ENCODE measurements at places on chromosomes 5 and 9.

DNA sequence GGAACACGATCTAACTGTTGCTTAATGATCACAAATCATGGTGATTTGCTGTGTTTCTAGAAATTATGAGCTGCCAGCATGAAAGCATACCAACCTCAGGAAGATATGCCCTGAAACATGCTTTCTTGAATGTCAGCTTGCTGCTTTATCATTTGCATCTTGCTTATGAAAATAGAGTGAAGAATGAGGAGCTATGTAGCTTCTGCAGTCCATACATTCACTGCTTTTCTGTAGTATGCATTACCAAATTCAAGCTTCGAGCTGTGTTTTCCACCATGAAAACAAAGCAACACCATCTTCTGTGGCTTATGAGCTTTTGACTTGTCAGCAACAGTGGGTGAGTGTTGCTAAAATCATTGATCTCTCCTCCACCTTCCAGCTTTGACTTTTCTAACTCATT lies 16.5 kb downstream of the F2RL2 start:
- no peak for DNase-seq

DNA sequence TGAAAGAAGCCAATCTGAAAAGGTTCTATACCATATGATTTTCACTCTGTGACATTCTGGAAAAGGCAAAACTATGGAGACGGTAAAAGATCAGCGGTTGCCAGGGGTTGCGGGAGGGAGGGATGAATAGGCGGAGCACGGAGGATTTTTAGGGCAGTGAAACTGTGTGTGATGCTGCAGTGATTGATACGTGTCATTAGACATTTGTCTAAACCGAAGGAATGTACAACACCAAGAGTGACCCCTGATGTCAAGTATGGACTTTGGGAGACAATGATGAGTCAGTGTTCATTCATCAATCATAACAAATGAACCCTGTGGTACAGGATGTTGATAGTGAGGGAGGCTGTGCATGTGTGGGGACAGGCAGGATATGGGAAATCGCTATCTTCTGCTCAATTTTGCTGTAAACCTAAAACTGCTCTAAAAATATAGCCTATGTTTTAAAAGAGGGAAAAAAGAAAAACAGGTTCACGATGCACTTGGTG lies 34.4 kb downstream of the ERGIC1 start:
- no peak for DNase-seq

GRCh38 chr9:124758691-124759090 lies 12.4 kb downstream of the NR6A1 start:
- no peak for DNase-seq

GRCh38 chr9:70964861-70965260 lies 156.6 kb downstream of the TRPM3 start:
- DNase-seq = no peak

DNA sequence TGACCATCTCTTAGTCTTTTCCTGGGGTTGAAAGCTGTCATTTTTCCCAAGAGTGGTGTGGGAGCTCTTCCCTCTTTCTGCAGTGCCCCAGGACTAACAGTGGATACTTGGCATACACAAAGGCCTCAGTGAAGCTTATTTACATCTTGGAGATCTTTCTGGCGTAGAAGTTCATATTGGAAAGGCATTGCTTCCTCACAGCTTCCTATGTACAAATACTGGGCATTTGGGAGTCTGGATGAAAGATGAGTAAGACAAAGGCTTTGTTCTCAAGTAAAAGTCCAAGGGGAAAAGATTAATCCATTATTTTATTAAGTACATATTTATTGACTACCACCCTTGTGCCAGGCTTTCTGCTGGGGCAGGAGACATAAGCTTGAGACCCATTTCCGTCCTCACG lies 22.0 kb downstream of the MAP3K1 start:
- no peak for DNase-seq

DNA sequence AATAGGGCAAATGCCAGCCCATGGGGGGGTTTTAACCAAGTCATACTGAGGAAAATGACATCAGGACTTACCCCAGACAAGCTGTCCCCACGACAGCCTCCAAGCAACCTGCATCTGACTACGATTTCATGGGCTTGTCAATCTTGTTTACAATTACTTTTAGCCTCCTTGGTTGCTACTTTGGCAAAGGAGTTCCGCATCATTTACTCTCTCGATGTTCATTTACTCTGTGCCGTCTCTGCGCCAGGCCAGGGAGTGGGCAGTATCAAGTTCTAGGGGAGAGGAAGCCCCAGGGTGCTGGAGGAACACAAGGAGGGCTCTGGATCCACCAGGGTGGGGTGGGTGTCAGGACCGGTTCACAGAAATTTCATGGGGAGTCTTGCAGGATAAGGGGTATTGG lies 23.9 kb downstream of the PTPN3 start:
- no peak for DNase-seq

GRCh38 chr9:22237497-22238363 lies 208.9 kb upstream of the DMRTA1 start:
- DNase-seq = peak; percentile 13

DNA sequence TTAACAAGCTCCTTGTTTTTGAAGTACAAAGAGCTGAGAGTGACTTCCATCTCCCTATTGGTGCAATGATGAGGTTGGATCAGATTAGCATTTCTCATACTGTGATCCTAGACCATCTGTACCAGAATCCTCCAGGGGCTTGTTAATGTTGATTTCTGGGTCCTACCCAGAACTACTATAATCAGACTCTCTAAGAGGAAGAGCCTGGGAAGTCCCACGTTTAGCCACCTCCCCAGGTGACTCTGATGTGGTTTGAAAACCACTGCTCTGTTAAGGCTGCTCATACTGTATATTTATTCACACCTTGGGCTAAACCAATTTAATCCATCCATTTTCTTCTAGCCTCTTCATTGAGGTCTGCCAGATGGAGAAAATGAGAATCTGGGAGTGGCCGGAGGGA lies 49.6 kb upstream of the SMIM32 start:
- DNase-seq = peak; percentile 72

DNA sequence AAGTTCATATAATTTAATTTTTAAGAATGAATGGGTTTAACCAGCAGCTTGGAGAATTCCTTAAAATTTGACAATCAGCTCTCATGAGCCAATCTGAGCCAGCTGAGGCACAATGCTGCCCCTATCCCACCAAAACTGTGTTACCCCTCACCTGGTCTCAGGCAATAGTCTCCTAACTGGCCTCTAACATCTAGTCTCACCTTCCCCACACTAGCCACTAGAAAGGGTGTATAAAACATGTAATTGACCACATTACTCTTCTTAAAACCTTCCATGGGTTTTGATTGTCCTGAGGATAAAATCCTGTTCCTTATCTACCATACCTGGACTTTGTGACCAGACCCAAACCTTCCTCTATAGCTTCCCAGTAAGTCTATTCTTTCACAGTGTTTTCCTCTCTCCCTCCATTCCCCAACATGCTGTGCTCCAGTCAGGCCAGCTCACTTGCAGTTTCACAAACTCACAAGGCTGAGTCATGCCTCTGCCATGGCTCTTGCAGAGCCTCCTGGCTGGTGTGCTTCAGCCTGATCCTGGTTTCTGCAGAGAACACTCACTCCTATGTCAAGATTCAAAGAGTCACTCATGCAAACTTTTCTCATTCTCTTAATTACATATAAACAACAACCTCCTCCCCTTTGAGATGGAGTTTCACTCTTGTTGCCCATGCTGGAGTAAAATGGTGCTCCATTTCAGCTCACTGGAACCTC lies 16.0 kb upstream of the ZCCHC7 start:
- DNase-seq = peak; percentile 20

- no peak for DNase-seq
These were observed 57.6 kb downstream of the ZNF618 start for GRCh38 chr9:113933671-113934070.

- DNase-seq = no peak
These were observed 722.0 kb upstream of the ADAMTS16 start for GRCh38 chr5:4418084-4418483.

Measured in MM.1S (cell line).